Stimulated activated CD4-positive, alpha-beta T cell treated with anti-CD3 and anti-CD28 coated beads, Interleukin-1b, Interleukin-23, amount 100 ng/mL, for 1 hour (primary cell): ENCODE measurements at places on chromosomes 4 and X.

- DNase-seq: no peak
Observed at GRCh38 chr4:23775694-23776093, 114.2 kb downstream of the PPARGC1A start.

- no peak for DNase-seq
Observed at GRCh38 chrX:114619874-114620273, 36.0 kb downstream of the HTR2C start.

DNA sequence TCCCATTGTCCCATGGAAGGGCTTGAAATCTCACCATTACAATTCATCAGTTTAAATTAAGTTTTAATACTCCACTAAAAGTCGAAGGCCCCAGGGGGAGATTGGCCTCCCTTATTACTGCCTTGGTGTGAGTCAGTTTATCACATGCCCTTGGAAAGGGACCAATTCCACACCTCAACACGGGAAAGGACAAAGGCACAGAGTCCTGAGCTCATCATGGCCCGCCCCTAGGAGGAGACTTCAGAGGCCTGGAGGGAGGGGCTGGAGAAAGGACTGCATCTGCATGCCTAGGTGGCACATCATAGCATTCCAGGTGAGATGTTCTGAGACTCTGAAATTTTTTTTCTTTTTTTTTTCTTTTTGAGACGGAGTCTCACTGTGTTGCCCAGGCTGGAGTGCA is 2.8 kb upstream of the SEL1L3 start:
- no peak for DNase-seq

GRCh38 chr4:16659079-16659478 is 239.4 kb downstream of the LDB2 start:
- no peak for DNase-seq

- no peak for DNase-seq
Observed at GRCh38 chr4:113835005-113835404, 73.5 kb upstream of the CAMK2D start.

DNA sequence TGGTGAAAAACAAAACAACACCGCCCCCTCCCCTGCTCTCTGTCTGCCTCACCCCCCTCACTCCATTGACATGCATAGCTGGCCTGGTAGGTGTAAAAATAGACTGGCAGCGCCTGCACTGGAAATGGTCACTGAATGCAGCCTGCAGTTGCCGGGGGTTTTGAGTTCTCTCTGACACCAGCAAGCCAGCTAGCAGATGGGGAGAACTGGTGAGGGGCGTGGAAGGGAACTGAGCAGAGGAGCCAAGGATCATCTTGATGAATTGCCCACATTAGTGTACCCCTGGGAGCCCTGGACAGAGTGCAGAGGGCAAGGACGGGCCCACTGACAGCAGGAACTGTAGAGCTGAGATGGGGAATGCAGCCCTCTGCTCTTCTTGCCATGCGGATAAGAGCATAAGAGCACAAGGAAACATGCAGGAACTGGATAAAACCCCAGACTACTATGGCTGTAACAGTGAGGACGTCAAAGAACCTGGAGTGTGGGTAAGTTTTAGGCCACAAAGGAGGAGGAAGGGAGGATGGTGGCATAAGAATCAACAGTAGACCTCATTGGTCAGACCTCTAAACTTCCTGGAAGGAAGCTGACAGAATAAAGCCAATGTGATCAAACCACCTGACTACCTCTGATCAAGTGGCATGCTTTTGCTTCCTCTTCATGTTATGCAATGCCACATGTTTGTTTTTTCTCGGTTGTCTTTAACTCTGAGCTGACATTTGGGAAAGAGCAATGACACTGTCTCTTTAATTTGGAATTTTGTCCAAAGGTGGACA is 96.3 kb downstream of the ANK2 start:
- DNase-seq: no peak

DNA sequence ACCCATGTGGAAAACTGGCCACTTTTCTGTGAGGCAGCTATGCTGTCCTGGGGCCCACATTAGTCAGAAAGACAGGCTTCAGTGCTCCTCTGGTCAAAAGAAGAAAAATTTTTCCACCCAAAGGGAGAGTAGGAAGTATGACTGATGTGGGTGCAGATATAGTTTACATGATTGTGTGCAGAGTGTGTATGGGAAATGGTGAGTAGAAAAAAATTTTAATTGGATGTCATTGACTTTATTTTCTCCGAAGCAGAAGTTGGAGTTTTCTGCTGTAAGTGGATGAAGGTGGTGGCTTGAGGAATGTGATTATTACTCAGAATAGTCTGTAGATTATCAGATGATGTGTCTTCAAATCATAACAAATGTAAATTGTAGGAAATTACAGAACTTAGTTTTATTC is 241.5 kb upstream of the IGFBP7 start:
- no peak for DNase-seq

- no peak for DNase-seq
Observed at GRCh38 chrX:94515009-94515408, 841.0 kb downstream of the FAM133A start.

DNA sequence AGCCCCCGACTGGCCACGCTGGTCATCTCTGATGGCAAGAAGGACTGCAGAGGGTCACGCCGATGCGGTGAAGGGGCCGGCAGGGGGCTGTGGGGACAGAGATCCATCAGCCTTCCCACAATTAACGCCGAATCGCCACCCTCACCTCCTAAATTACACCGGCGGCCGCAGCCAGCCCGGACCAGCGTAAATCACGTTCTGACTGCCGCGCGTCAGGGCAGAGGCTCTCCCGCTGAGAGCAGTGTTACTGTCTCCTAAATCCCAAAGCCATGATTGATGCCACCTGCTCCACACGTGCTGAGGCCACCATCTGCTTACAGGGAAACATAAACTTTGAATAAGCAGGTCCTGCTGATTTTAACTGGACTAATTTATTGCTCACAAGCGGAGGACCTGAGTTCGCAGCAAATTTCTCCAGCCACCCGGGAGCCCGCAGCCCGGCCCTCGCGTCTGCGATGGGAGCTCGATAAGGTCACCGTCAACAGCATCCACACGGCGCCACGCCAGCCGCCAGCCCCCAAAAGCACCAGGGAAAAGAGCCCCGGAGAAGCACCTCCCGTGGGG is 127.3 kb upstream of the NKX1-1 start:
- no peak for DNase-seq

- DNase-seq: no peak
Observed at GRCh38 chr4:85740431-85740861, 265.5 kb downstream of the ARHGAP24 start.

DNA sequence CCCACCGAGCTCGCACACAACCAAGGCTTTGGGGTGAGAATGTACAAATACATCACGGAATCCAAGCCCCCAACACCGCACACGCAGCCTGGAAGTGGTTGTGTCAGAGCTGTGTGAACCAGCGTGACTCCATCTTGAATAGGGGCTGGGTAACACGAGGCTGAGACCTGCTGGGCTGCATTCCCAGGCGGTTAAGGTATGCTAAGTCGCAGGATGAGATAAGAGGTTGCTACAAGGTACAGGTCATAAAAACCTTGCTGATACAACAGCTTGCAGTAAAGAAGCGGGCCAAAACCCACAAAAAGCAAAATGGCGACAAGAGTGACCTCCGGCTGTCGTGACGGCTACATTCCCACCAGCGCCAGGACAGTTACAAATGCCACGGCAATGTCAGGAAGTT is 258.4 kb downstream of the DHRSX start:
- DNase-seq: no peak

DNA sequence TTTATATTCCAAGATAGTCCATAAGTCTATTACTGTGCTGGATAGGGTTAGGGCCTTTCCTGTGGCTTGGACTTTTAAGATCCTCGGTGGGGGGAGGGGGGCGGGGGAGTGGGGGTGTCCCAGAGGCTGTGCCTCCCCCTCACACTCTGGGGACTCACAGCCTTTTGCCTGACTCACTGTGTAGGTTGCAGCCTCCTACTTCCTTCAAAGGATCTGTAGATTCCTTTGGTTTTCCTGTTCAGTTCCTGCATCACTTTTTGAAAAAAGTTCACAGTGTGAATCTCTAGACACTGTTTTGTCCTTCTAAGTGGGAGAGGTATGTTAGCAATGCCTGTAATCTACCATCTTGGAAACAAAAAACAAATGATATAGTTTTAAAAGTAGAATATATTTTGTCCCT is 999.9 kb downstream of the GLUD2 start:
- no peak for DNase-seq

GRCh38 chr4:42914937-42915336 is 22.4 kb downstream of the GRXCR1 start:
- DNase-seq: no peak

DNA sequence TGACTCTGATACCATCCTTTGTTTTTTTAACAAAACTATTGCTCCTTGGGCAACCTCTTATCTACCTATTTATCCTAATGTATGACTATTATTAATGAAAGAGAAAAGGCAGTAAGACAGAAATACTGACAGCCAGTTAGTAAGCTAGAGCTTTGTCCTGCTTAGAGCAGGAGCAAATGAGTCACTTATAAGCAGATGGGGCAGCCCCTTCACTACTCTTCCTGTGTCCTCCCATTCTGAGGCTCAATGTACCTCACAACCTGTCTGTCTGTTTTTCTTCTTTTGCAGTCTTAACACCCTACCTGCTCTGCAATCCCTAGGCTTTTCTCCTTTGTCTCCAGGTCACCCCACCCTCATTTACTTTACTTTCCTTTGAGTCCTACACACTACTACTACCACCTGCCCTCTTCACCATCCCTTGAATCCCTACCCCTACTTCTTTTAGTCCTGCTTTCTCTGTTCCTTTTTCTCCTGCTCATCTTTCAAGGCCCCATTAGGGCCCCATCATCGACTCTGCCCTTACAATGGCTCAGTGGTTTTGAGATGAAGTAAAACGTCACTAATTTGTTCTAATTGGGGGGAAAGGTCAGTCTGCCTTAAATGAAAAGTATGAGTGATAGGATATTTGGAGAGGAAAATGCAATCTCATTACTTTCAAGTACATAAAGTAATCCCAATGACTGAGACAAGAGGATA is 294.3 kb downstream of the GUCY2F start:
- no peak for DNase-seq

DNA sequence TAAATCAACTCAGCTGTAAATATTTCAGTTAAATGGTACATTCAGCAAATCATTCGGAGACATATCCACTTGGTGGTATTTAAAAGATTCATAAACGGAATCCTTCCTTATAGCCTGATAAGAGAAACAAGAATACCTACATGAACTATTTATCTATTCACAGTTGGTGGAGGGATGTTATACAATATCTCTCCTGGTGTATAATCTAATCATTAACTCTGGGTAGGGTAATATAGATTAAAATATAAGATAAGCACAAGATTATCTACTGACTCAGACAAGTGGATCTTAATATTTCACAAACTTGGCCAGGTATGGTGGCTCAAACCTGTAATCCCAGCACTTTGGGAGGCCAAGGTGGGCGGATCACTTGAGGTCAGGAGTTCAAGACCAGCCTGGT is 164.5 kb upstream of the MAP3K15 start:
- DNase-seq: no peak

DNA sequence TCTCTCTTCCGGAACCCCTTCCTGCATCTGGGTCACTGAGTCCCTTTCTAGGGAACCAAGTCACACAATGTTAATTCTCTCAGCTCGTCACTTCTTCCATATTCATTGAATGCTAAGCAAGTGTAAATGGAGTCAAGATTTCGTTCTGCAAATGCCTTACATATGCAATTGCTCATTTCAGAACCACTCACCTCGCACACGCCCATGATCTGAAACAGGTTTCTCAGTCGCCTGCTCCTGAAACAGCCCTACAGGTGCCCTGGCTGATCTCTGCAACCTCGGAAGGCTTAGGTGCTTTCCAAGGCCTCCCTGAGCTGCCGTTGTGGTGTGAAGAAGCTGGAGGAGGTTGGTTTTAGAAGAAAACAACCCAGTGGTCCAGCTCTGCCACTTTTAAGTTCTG is 100.8 kb upstream of the MSX1 start:
- no peak for DNase-seq

DNA sequence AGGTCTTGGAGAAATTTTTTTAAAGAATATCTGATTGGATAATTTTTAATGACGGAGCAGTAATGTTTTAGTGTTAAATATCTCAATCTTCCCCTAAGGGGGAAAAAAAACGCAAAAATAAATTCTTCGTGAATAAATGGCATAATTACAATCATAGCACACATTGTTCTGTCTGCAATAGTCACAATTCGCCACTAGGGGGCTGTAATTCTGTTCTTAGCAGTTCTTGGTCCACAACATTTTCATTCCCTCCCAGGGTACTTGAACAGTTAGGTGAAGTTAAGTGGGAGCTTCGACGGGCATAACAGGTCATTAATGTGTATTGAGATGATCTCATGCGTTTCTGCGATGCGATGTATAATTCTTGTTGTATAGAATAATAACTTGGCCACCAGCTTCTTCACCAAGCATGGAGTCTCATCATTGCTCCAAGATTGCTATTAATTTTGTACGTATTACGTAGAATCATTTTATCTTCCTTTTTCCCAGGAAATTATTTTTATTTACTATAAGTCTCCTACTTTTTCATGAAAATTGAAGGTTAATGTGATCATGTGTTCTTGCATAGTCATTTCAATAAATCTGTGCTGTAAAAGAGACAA is 27.2 kb downstream of the HTR2C start:
- no peak for DNase-seq

- DNase-seq: peak; percentile 1
Observed at GRCh38 chrX:23952984-23953907, 45.4 kb downstream of the CXorf58 start.

GRCh38 chrX:136736690-136737089 is 44.0 kb downstream of the ARHGEF6 start:
- no peak for DNase-seq

GRCh38 chr4:1212546-1213335 is 36.2 kb downstream of the CTBP1 start:
- no peak for DNase-seq

DNA sequence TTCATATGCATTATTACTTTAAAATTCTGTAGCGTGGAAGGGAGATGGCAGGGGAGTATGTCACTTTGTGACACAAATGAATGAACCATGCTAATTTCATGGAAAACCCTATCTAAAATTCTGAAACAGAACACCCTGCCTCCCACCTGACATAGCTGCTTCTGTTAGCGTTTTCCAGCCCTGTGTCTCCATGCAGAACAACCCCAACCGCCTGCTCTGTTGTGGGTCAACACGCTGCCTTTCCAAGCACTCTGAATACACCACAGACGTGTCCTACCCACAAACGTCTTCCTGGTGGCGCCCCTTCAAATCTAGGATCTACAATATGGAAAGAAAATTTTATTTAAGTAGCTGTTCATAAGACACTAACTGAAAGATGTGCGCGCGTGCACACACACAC is 238.6 kb downstream of the TRIML1 start:
- no peak for DNase-seq

- DNase-seq: no peak
Observed at GRCh38 chr4:129261584-129261983, 165.6 kb downstream of the C4orf33 start.

DNA sequence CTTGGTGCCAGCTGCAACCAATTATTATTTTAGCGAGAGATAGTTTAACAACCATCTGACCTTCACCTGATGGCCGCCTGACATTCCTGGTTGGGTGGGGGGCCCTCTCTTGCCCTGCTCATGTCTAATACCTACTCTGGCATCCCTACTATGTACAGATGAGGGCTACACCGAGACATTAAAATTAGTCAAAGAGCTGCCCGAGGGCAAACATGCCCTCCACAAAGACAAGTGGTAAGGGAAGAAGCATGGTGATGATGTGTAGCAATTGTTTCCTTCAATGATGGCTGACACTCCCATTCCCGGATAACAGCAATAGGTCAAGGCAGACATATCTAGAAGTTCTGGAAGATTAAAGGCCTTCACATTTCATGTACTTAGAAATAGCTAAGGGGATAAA is 49.6 kb downstream of the MAP7D3 start:
- no peak for DNase-seq

- no peak for DNase-seq
Observed at GRCh38 chr4:14359991-14360390, 642.3 kb upstream of the CPEB2 start.

GRCh38 chrX:125651426-125651825 is 331.8 kb downstream of the TEX13C start:
- no peak for DNase-seq
